ENCODE measurements at places on chromosomes 16 and 17. TPM values are rescaled to one million over a fixed set of nuclear protein-coding genes. Genes with fewer than 3 reads are reported as not detected.

ADAM11 gene
- 4.7 TPM for total RNA-seq

MMP15 gene
- 79.1 TPM for total RNA-seq

KRT33A gene
- not detected for total RNA-seq

KRT40 gene
- total RNA-seq, result not detected

MPDU1 gene
- total RNA-seq, result 196 TPM

KIF18B gene
- 27.1 TPM for total RNA-seq

DNA sequence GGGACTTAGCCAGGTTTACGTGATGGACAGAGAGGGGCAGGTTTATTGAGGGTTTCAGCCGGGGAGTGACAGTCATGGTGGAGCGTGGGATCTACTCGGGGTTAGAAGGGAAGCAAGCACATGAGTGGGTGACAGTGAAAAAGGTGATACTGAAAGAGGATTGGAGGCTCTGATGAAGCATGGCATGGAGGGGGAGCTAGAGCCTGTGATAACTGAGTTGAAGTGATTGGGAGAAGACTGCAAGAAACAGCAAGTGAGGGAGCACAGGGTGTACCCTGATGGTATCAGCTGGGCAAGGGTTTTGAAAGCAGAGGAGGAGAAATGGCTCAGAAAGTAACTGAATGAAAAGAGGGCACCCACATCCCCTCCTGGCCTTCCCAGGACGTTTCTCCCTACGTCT is 6.7 kb upstream of the KSR1 start:
- no peaks in the 10 kb centered on the region for H3K36me3 ChIP-seq
- H3K4me1 ChIP-seq, result no peaks in the 10 kb centered on the region
- no peak for DNase-seq
- H3K27me3 ChIP-seq, result no peaks in the 10 kb centered on the region

GRCh38 chr17:73281928-73282327 is 20.2 kb upstream of the CPSF4L start:
- no peak overlapping the region for H3K27ac ChIP-seq
- DNase-seq, result no peak
- H3K36me3 ChIP-seq, result no peaks in the 10 kb centered on the region
- no peak overlapping the region for H3K4me3 ChIP-seq

- H3K27ac ChIP-seq, result no peak overlapping the region
- no peaks in the 10 kb centered on the region for H3K27me3 ChIP-seq
- DNase-seq, result no peak
- H3K4me1 ChIP-seq, result no peaks in the 10 kb centered on the region
- no peaks in the 10 kb centered on the region for H3K36me3 ChIP-seq
Observed at GRCh38 chr16:62652441-62653120, 616.3 kb upstream of the CDH8 start.

DNA sequence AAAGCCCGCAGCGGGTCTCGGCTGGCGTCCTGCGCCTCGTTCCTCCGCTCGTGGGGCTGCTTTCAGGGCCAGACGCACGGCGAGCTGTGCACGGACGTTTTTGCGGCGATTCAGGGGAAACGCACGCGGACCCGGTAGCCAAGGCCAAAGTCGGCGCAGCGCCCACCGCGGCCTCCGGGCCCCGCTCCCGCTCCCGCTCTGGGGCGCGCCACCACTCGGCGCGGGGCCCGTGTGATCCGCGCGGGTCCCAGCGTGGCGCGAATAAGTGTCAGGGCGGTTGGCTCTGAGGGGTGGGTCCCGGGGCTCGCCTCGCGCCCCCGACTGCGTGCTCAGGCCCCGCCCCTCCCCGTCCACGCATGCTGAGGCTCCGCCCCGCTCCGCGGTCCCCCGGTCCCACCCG is 694 bp upstream of the TBCD start:
- no peak overlapping the region for H3K27ac ChIP-seq
- peak overlapping the region; percentile 74 for H3K4me3 ChIP-seq
- H3K27me3 ChIP-seq, result peaks cover 17% of the 10 kb centered on the region
- peaks cover 2% of the 10 kb centered on the region for H3K36me3 ChIP-seq
- H3K4me1 ChIP-seq, result peaks cover 18% of the 10 kb centered on the region

DNA sequence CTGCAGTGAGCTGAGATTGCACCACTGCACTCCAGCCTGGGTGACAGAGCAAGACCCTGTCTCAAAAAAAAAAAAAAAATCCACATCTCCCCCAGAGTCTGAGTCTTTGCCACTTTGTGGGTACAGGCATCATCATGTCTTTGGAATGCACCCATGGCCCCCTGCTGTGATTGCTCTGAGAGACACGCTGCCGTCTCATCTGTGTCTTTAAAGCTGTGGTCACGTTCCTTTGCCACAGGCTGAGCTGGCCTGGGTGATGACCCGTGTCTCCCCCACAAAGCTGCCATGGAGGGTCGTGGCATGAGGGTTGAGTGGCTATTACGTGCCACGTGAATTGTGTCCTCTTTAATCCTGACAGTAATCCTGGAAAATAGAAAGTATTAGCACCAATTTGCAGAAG is 20.2 kb downstream of the CRISPLD2 start:
- H3K4me3 ChIP-seq, result no peak overlapping the region
- peak; percentile 66 for DNase-seq
- no peak overlapping the region for H3K27ac ChIP-seq
- no peaks in the 10 kb centered on the region for H3K27me3 ChIP-seq

DNA sequence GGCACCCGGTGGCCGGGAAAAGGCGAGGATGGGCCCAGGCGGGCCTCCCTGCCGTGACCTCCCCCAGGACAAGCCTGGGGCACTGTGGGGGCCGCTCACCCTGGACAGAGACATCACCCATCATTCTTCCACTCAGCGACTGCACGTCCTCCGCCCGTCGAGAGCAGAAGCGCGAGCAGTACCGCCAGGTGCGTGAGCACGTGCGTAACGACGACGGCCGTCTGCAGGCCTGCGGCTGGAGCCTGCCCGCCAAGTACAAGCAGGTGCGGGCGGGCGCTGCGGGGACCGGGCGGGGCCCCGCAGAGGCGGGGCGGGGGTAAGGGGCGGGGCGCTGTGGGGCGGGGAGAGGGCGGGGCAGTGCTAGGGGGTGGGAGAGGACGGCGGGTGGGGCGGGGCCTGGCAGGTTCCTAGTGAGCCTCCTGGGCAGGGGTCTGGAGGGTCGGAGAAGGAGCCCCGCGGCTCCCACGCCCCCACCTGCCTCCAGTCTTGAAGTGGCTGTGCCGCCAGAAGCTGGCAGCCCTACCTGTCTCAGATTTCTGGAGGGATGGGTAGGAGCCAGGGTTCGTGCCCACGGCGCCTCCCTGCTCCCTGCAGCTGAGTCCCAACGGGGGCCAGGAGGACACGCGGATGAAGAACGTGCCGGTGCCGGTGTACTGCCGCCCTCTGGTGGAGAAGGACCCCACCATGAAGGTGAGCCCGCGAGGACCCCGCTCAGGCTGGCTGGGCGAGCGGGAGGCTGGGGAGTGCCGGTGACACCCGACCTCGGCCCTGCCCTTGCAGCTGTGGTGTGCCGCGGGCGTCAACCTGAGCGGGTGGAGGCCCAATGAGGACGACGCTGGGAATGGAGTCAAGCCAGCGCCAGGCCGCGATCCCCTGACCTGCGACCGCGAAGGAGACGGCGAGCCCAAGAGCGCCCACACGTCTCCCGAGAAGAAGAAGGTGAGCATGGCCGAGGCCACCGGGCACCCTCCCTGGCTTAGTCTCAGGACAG is 7.5 kb downstream of the NME3 start:
- H3K4me1 ChIP-seq, result no peaks in the 10 kb centered on the region
- peak overlapping the region; percentile 53 for H3K4me3 ChIP-seq

GRCh38 chr17:64504769-64505339 is 1.2 kb downstream of the DDX5 start:
- peak overlapping the region; percentile 76 for H3K27ac ChIP-seq
- no peaks in the 10 kb centered on the region for H3K27me3 ChIP-seq
- no peak for DNase-seq
- peaks cover 57% of the 10 kb centered on the region for H3K36me3 ChIP-seq
- peaks cover 8% of the 10 kb centered on the region for H3K4me1 ChIP-seq
- H3K4me3 ChIP-seq, result peak overlapping the region; percentile 100

GRCh38 chr17:30304778-30305177 is 13.0 kb upstream of the BLMH start:
- H3K27me3 ChIP-seq, result no peaks in the 10 kb centered on the region
- H3K4me1 ChIP-seq, result no peaks in the 10 kb centered on the region
- no peak for DNase-seq

DNA sequence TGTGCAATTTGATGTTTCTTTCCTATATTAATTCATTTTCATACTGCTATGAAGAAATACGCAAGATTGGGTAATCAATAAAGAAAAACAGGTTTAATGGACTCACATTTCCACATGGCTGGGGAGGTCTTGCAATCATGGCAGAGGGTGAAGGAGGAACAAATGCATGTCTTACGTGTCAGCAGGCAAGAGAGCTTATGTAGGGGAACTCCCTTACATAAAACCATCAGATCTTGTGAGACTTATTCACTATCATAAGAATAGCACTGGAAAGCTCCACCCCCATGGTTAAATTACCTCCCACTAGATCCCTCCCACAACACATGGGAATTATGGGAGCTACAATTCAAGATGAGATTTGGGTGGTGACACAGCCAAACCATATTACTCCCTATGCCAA is 418.9 kb upstream of the MAF start:
- no peak overlapping the region for H3K4me3 ChIP-seq
- no peak for DNase-seq
- no peaks in the 10 kb centered on the region for H3K4me1 ChIP-seq
- no peaks in the 10 kb centered on the region for H3K27me3 ChIP-seq
